Endodermal cell (in vitro differentiated cells): ENCODE measurements at places on chromosomes 7 and 10. TPM values are rescaled to one million over a fixed set of nuclear protein-coding genes. Genes with fewer than 3 reads are reported as not detected.

The AMZ1 gene
- total RNA-seq: 0.66 to 0.76 TPM (median 0.68 TPM) in 3 replicates

The CNNM1 gene
- 2.7 and 3.8 TPM in 2 replicates for total RNA-seq

The ZC3HAV1L gene
- 9.7 to 24.4 TPM (median 12.0 TPM) in 3 replicates for total RNA-seq

The VPS50 gene
- total RNA-seq: 14.9 and 15.9 TPM in 2 replicates

The PHKG1 gene
- total RNA-seq: 0.46 to 1.5 TPM (median 0.72 TPM) in 3 replicates

The CUTC gene
- 17.4 and 18.0 TPM in 2 replicates for total RNA-seq

The GGCT gene
- 25.0 to 48.9 TPM (median 46.2 TPM) in 3 replicates for total RNA-seq

The LRRC17 gene
- 0.53 to 0.65 TPM in 2 of 3 replicates, not detected in the other for total RNA-seq

The IL2RA gene
- total RNA-seq: not detected in 3 replicates

The PON3 gene
- total RNA-seq: 0.53 TPM in 1 of 3 replicates, not detected in the others

The GFRA1 gene
- total RNA-seq: 3.1 and 4.4 TPM in 2 replicates

The TCAF2 gene
- total RNA-seq: 0.17 to 1.9 TPM (median 0.20 TPM) in 3 replicates

The MLXIPL gene
- 45.8 to 63.2 TPM (median 58.0 TPM) in 3 replicates for total RNA-seq

The TMEM176A gene
- not detected in 2 replicates for total RNA-seq

The CYP2C8 gene
- 1.5 to 3.1 TPM (median 2.7 TPM) in 3 replicates for total RNA-seq

The CPA2 gene
- 0.32 to 0.70 TPM (median 0.66 TPM) in 3 replicates for total RNA-seq

The CASTOR2 gene
- total RNA-seq: 71.2 to 110 TPM (median 96.5 TPM) in 3 replicates

The PNLIP gene
- not detected in 2 replicates for total RNA-seq

The C7orf33 gene
- total RNA-seq: not detected in 3 replicates

The GJD4 gene
- total RNA-seq: 0.29 and 0.34 TPM in 2 replicates

The HMX3 gene
- not detected in 2 replicates for total RNA-seq

The NUTM2D gene
- 3.3 and 3.4 TPM in 2 replicates for total RNA-seq

The PIP gene
- not detected in 2 replicates for total RNA-seq

The LIPJ gene
- 0.09 TPM in 1 of 3 replicates, not detected in the others for total RNA-seq

The SRRM3 gene
- 3.9 and 5.0 TPM in 2 replicates for total RNA-seq

The SYT15 gene
- 0.63 and 1.3 TPM in 2 replicates for total RNA-seq

The AS3MT gene
- total RNA-seq: 10.2 and 11.8 TPM in 2 replicates

The SRPK2 gene
- total RNA-seq: 62.5 to 79.6 TPM (median 76.2 TPM) in 3 replicates

The ASAH2B gene
- total RNA-seq: 3.6 to 6.4 TPM (median 4.6 TPM) in 3 replicates

The ITGB8 gene
- 7.1 to 8.4 TPM (median 7.6 TPM) in 3 replicates for total RNA-seq

The TUBAL3 gene
- total RNA-seq: not detected in 3 replicates

The ELFN1 gene
- total RNA-seq: 2.1 to 4.6 TPM (median 2.7 TPM) in 3 replicates

The OTUD1 gene
- 12.2 to 12.7 TPM (median 12.4 TPM) in 3 replicates for total RNA-seq

The SEC31B gene
- 7.3 and 9.0 TPM in 2 replicates for total RNA-seq

The HMX2 gene
- total RNA-seq: not detected in 2 replicates

The GPNMB gene
- 0.45 and 0.99 TPM in 2 replicates for total RNA-seq

The UPK3BL2 gene
- total RNA-seq: 6.8 and 9.8 TPM in 2 replicates

The GIMAP6 gene
- total RNA-seq: not detected in 3 replicates

The ZNF32 gene
- 21.4 and 22.8 TPM in 2 replicates for total RNA-seq

The SFXN4 gene
- total RNA-seq: 18.3 and 20.0 TPM in 2 replicates

The HIPK2 gene
- total RNA-seq: 110 to 142 TPM (median 125 TPM) in 3 replicates

The DRGX gene
- total RNA-seq: not detected in 2 replicates

The DOCK4 gene
- total RNA-seq: 12.7 and 15.3 TPM in 2 replicates

The MYL10 gene
- not detected in 3 replicates for total RNA-seq

The CPA1 gene
- total RNA-seq: not detected in 3 replicates

The TRIL gene
- 0.77 to 1.6 TPM (median 1.6 TPM) in 3 replicates for total RNA-seq

The NDUFB2 gene
- total RNA-seq: 143 to 202 TPM (median 175 TPM) in 3 replicates

The PKD1L1 gene
- total RNA-seq: 0.09 to 0.27 TPM (median 0.13 TPM) in 3 replicates

The PLEKHS1 gene
- total RNA-seq: not detected in 2 replicates

The EVX1 gene
- total RNA-seq: 0.28 to 4.9 TPM (median 4.5 TPM) in 3 replicates

The ZNF92 gene
- 24.6 and 26.4 TPM in 2 replicates for total RNA-seq

The DNAH11 gene
- 0.80 to 28.5 TPM (median 0.99 TPM) in 3 replicates for total RNA-seq

The DGKI gene
- 0.04 to 0.14 TPM (median 0.11 TPM) in 3 replicates for total RNA-seq

The MXI1 gene
- 28.3 and 31.3 TPM in 2 replicates for total RNA-seq
